ENCODE measurements at places on chromosomes 5 and 9.

GRCh38 chr9:127555840-127556820 lies 55.9 kb upstream of the STXBP1 start:
- DNase-seq: peak; percentile 84

DNA sequence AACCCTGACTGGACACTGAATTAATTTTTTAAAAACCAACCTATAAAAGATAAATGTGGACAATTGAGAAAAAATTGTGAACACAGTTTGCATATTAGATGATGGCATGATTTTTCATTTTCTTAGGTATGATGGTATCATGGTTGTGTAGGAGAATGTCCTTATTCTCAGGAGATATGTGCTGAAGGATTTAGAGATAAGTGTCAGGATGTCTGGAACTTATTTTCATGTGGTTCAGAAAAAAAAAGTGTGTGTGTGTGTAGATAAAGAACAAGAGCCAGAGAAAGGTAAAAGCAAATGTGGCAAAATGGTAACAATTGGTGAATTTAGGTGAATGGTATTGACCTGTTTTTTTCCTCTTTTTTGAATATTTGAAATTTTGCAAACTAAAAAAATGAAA lies 4.0 kb downstream of the GNPDA1 start:
- DNase-seq: no peak

- no peak for DNase-seq
Observed at GRCh38 chr5:64666078-64666477, 24.2 kb upstream of the SHISAL2B start.

DNA sequence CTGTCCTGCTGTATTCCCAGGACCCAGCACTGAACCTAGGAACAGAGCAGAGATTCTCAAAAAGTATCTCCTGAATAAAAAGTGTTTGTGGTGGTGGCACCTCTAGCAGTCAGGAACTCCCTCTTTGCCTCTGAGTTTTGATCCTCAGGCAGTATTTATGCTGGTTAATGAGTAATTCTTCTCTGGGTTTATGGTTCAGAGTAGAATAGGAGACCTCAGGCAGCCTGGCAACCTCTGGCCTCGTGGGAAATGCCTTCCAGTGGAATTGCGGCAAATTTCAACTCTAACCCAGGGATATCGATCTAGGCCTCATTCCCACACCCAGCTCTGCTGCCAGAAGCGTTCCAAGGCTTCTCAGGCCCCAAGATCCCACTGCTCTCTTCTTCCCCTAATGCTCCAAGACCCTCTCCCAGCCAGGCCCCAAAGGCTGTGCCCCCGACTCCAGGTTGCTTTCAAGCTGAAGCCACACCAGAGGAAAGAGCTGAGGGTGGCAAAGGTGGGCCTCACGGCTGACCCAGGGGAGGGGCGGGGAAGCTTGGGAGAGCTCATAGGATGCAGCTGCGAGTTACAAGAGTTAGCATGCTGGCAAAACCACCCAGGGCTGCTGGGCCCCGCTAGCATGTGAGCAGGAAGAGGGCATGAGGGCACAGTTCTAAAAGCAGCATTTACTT lies 10.9 kb upstream of the HDHD3 start:
- DNase-seq: no peak

GRCh38 chr5:73451224-73452130 lies 2.9 kb upstream of the FOXD1 start:
- no peak for DNase-seq

DNA sequence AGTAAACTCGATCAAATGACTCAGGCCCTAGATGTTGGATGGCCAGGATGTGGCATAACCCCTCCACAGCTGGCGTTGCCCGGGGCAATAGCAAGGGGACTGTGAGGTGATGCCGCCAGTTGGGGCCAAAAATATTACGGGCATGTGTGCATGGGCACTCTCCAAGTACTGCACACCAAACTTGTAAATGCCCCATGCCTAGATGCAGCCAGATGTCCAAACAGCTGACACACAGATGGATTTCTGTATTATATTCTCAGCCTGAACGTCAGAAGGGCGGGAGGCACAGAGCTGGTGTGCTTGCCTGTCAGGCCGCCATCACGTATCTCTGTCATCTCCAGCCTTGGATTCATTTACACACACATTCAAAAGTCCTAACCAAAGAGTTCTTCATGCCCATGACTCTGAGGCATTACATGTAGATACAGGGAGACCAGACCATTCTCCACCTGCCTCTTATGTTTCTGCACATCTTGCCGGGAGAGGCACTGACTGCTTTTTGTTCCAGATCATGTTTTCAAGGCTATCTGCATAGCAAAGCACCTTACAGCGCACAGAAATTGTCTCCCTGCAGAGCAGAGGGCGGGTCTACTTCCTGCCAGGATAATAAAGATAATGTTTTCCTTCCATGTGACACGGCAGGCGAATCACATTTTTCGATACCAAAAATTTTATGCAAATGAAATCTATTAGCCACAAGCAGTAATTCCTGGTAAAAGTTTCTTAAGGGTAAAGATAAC lies 200.9 kb upstream of the ADAMTS16 start:
- no peak for DNase-seq

GRCh38 chr9:125650271-125650737 lies 56.7 kb downstream of the MAPKAP1 start:
- DNase-seq: no peak

GRCh38 chr5:1012313-1012841 lies 3.8 kb downstream of the NKD2 start:
- no peak for DNase-seq

DNA sequence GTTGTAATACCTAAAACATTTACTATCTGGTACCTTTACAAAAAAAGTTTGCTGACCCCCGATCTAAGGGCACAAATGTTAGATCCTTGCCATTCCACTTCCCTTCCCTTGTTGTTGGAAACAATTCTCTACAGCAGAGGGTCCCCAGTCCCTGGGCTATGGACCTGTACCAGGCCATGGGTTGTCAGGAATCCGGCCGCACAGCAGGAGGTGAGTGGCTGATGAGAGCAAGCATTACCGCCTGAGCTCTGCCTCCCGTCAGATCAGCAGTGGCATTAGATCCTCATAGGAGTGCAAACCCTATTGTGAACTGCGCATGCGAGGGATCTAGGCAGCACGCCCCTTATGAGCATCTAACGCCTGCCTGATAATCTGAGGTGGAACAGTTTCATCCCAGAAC lies 248.5 kb downstream of the AP3B1 start:
- DNase-seq: no peak

GRCh38 chr5:1172670-1173404 lies 28.6 kb upstream of the SLC6A19 start:
- no peak for DNase-seq

DNA sequence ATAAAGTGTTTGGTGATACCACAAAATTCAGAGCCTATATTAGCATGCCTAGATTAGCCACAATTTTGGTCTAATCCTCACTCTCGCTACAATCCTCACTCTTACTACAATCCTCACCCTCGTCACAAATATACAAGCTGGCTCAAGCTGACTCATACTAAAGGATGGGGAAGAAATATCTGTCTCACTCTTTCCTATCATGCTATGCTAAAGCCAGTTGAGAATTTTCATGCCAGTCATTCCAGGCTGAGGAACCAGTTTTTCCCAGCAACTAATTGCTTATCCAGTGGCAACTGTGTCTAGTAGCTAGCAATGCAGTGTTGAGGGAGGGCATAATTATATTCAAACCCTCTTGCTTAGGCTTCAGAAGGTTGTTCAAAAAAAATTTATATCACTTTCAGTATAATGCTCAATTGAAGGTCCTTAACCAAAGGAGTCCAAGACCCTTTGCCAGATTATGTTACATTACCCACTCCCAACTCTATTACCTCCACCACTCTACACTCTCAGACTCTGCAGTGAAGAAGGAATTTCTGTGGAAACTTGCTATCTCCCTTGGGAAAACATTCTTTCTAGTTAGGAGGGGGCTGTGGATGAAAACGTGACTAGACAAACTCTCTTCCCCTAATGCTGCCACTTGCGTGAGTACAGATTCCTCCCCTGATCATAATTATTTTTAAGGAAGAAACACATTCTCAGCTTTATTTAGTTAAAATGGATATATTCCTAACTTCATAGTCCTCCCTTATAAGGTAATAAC lies 810.3 kb upstream of the ACO1 start:
- no peak for DNase-seq

DNA sequence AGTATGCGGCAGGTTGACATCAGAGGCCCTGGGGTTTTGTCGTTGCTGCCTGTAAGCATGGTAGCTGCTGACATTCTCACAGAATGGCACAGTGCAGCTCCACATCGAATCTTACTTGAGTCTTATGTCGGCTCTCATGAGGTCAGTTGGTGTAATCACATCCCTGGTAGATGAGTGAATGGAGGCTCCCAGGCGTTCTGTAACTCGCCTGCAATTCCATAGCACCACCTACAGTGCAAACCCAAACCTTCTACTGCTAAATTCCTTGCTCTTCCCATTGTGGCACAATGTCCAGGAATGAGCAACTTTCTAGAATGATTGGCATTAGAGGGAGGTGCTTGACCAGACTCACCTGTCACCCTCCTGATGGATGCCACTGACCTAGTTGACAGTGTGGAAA lies 578.4 kb downstream of the CCDC171 start:
- no peak for DNase-seq

- no peak for DNase-seq
Observed at GRCh38 chr5:147336876-147337275, 102.0 kb downstream of the STK32A start.

DNA sequence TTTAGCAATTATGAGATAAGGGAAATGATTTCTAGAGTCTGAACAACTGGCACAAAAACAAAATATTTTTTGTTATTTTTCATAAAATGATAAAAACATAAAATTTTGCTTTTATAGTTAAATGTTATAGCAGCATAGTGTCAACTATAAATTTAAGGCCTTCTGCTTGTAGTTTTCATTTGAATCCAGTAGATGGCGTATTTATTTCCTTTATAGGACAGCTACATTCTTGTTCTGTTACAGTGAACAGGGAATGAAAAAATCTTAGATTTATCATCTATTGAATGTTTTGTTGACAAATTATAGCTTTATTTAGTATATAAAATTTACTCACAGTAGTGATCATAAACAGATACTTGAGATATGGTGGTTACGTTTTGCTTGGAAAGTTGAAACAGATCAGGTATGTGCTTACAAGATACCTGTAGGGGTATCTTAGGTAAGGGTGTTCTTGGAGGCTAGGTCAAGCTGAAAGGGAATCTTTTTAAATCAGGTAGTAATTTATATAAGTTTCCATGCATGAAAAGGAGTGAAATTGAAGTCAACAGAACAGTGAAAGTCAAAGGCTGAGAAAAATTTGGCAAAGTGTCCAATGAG lies 239.3 kb upstream of the GRIN3A start:
- no peak for DNase-seq

- DNase-seq: no peak
Observed at GRCh38 chr5:107570181-107570580, 100.6 kb downstream of the EFNA5 start.

DNA sequence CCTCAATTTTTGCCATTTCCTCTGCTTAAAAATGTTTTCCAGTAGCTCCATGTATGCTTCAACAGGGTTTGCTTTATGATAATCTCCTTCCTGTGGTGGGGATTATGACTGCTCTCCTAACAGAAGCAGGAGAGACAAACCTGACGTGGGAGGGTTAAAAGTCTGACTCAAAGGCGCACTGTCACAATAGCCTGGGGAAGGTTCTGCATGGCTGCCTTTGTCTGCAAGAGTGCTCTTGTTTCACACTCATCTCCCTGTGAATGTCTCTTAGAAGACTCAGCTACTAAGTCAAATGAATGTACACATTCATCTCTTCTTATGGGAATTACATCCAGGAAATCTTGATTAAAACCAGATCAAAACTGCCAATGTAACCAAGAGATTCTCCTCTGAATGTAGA lies 90.9 kb upstream of the MTAP start:
- DNase-seq: no peak

Measured in 8988T (cell line).